ENCODE measurements at places on chromosomes 1 and 21.

GRCh38 chr1:22846458-22846857 is 126.2 kb downstream of the LACTBL1 start:
- DNase-seq = no peak

DNA sequence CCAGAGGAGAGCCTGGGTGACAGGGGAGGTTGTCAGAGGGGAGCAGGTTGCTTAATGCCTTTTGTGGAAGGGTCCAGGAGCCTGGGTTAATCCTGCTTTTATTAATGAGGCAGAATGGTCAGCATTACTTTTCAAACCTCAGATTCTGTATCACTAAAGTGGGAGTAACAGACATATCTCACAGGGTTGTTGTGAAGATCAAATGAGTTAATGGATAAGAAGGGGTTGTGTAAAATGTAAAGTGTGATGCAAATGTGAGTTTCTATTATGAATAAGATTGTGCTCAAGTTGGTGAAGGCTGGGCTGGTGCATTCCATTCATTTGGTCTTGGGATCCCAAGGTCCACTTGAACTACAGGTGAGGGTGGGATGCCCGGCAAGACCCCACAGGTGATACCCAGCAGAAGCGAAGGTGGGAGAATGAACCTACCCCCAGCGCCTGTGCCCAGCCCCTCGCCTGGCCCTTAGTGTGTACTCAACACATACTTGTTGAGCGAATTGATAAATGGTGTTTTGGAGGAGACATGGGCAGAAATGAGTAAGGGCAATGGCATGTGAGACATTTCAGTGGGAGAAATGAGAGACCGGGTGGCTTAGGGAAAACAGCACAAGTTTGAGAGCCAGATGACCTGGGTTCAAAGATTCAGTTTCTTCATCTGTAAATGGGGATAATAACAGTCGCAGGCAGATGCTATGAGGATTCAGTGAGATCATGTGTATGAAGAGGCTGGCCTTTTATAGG is 6.2 kb downstream of the SLC26A9 start:
- no peak for DNase-seq

DNA sequence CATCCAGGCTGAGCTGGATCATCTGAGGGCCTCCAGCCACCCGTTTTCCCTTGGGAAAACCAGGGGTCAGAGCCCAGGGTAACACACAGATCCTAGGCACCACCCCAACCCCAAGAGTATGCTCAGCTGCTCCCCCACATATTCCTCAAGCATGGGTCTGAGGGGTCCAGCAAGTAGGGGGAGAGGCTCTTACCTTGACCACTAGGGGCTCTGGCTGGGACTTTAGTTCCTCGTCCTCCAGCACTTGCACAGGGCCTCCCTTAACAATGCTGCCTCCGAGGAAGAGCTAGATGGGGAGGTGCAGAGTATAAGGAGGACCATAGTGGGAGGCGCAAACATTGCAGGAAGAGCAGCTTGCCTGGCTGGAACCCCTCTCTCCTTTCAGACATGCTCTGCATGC is 7.5 kb downstream of the SELENBP1 start:
- DNase-seq = no peak

DNA sequence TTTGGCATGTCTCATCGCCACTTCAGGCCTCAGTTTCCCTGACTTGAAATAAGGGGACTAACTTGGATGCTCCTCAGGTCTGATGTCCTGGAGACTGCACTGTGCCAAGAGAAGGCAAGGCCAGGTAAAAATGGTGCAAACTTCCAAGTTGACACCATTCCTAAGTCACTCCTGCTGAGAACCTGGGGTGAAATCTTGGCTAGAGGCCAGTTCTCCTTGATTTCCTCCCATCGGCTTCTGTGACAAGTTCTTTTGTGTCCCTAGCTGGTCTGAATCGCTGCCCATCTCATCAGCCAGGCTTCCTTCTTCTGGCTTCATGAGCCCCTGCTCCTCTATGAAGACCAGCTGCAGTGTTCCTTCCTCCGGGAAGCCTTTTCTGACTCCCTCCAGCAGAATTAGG is 48.6 kb upstream of the ID3 start:
- no peak for DNase-seq

- no peak for DNase-seq
Measured at GRCh38 chr1:159647616-159648015, 60.0 kb downstream of the APCS start.

- no peak for DNase-seq
Measured at GRCh38 chr21:29236201-29236600, 62.5 kb upstream of the BACH1 start.

Data from cardiac muscle cell (in vitro differentiated cells and primary cell).